Left colon (tissue), 2 donors: ENCODE measurements at places on chromosomes 7 and 10.

GRCh38 chr7:92655346-92655884 lies 65.2 kb upstream of the FAM133B start:
- no peak for DNase-seq

- DNase-seq, result no peak
Measured at GRCh38 chr7:157550300-157551275, 213.8 kb downstream of the DNAJB6 start.

GRCh38 chr7:20374399-20374798 lies 43.7 kb downstream of the ITGB8 start:
- DNase-seq, result no peak

GRCh38 chr7:139771001-139771956 lies 6.5 kb downstream of the HIPK2 start:
- no peak for DNase-seq

GRCh38 chr10:114911801-114912469 lies 26.1 kb upstream of the TRUB1 start:
- no peak for DNase-seq

- DNase-seq, result no peak
Measured at GRCh38 chr7:33310546-33310945, 181.2 kb downstream of the BBS9 start.
